ENCODE measurements at places on chromosomes 16 and 17. TPM values are rescaled to one million over a fixed set of nuclear protein-coding genes. Genes with fewer than 3 reads are reported as not detected.

DNA sequence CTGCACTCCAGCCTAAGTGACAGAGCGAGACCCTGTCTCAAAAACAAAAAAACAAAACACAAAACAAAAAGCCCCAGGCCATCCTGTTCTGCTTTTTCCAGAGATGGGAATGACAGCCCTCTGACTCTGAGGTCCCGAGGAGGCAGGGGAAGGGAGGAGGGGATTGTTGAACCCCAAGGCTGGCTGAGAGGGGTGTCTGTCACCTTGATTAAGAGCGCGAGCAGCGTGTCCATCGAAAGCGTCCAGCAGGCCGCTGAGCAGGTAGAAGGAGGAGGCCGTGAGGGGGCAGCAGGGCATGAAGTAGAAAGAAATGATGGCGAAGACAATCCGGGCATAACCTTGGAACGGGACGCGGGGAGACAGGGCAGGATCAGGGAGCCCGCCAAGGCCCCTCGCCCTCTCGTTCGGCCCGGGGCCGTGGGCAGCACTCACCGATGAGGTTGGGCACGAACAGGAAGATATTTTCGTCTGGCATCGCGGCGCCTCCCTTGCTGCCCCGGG, 593 bp downstream of the CDIPT start:
- no peak for DNase-seq

DNA sequence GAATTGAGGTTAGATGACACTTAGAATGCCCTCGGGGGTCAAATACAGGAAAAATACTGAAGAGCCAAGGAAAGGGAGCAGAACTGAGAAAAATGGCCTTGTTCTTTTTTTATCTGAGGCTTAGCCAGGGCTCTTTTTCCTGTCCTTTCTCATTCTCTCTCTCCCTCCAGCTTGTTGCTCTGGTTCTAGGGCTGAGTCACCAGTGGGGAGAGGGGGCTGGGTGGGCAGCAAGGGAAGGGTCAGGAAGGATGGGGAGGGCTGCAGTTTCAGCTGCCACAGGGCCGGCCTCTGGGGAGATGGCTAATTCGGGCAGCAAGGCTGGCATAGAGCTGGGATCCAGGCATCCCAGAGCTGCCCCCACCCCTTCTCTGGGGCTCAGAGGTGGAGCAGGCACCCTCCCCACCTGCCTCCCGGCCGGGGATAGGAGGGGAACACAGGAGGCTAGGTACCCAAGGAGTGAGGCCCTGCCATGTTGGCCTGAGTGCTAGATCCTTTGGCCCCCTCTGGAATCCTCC, 3.9 kb downstream of the ITGA3 start:
- no peak for DNase-seq

The SLC16A5 gene
- total RNA-seq: 0.42 TPM

The TNFRSF13B gene
- not detected for total RNA-seq

DNA sequence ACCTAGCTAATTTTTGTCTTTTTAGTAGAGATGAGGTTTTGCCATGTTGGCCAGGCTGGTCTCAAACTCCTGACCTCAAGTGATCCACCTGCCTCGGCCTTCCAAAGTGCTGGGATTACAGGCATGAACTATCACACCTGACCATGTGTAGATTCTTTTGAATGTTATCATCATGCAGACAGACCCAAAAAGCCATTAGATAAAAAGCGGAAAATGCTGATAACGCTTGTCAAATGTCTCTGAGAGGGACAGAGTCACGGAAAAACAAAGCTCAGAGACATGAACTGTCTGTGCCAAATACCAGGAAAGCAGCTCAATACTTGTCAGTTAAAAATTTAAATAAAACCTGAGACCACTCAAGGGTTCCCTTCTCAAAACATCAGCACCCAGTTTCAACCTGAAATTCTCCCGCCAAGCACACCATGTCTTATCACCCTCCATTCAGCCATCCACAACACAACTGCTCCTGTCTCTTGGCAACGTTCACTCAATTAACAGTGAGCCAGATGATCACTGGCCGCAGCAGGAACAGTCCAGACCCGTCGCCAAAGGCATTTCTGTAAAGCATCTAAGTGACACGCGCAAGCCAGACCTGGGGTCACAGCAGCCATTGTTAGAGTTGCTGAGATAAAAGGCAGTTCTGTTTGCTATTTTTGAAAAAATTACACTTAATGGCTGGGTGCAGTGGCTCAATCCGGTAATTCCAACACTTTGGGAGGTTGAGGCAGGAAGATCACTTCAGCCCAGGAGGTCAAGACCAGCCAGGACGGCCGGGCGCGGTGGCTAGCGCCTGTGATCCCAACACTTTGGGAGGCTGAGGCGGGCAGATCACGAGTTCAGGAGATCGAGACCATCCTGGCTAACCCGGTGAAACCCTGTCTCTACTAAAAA, 29.7 kb downstream of the FANCA start:
- DNase-seq: no peak

The PLLP gene
- total RNA-seq: 60.6 TPM

GRCh38 chr16:12311877-12312276, 335.3 kb downstream of the SNX29 start:
- no peak for DNase-seq

DNA sequence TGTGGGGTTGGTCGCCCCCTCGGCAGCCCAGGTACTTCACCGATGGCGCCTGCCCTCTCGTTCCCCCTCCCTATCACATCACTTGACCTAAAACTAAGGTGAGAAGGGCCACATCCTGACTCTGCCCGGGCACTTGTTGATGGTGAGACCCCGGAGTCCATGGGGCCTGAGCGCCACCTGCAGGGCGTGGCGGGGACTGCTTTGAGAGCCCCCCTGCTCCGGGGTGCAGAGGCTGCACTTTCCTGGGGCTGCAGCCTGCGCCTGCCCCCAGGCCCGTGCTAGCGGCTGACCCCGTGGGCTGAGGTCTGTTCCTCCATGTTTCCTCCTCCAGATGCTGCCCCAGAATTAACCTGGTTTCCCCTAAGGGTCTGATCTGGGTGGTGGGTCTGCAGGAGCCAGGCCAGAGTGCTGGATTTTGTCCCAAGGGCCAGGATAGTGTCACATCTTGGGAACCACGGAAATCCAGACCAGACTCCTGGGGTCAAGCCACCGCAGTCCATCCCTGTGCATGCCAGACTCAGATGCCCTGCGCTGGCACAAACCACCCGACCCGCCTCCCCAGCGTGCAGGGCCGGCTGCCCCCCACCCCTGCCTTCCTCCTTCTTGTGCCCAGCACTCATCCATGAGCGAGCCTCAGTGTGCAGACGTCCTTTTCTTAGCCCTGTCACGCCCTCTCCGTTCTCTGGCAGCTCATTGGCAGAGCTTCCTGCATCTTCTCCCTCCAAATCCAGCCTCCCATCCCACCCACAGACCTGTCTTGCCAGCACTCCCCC, 2.7 kb downstream of the NDUFAF8 start:
- peak; percentile 57 for DNase-seq

GRCh38 chr16:26787924-26788323, 278.8 kb upstream of the C16orf82 start:
- no peak for DNase-seq
